NCI-H1092 (cell line): ENCODE measurements at places on chromosomes 12 and 14.

- DNase-seq = no peak
Observed at GRCh38 chr12:125440399-125440798, 375.2 kb downstream of the AACS start.

DNA sequence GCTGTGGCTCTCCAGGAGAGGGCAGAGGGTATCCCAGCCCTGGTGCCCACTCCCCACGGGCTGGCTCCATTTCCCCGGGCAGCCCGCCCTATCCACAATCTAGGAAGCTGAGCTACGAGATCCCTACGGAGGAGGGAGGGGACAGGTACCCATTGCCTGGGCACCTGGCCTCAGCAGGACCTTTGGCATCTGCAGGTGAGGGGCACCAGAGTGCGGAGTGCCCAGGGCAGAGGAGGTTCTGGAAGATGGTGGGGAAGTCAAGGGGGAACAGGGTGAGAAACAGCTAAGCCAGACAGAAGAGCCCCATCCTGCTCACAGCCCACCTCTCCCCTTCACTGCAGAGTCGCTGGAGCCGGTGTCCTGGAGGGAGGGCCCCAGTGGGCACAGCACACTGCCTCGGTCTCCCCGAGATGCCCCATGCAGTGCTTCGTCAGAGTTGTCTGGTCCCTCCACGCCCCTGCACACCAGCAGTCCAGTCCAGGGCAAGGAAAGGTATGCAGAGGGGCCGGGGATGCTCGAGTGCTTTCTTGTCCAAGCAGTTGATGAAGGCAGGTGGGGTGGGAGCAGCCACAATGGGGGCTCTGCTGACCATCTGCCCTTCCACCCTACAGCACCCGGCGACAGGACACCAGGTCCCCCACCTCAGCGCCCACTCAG is 10.3 kb downstream of the TNS2 start:
- no peak for DNase-seq

GRCh38 chr14:55505846-55506245 is 65.4 kb upstream of the TBPL2 start:
- no peak for DNase-seq

- DNase-seq = no peak
Observed at GRCh38 chr12:401235-402028, at the start of gene CCDC77. TSS of gene CCDC77 (plus strand) at chr12:401644. CDS start at chr12:409384, 7,740 bp downstream.

DNA sequence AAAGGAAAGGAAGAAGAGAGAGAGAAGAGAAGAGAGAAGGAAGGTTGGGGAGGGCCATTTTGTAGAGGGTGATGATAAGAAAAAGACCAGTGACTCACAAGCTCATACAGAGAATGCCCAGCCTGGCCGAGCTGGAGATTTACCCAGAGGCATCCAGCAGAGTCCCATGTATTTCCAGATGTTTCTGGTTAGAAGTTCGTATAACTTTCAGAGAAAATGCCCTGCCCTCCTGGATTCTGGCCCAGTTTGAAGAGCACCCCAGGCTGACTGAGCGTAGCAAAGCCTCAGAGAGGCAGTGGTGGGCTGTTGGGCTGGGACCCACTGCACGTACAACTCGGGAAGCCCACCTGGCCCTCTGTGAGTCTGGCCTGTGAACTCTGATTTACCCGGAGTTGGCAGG is 221.8 kb downstream of the SLC41A2 start:
- no peak for DNase-seq

DNA sequence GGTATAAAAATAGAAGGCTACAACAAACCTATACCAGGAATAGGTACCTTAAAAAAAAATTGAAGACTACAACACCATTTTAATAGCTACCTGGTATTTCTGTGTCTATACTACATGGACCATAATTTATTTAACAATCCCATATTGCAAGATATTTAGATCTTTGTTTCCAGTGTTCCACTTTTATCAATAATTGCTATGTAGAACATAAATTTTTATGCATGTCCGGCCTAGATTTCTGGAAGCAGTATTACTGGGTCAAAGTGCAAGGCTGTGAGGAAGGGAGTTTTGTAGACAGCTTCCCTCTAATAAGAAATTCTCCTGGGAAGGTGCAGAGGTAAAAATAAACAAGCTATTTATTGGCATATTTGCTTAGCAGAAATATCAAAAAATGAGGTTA is 4.1 kb upstream of the DCAF11 start:
- DNase-seq = no peak

GRCh38 chr12:95506707-95507523 is 33.0 kb downstream of the METAP2 start:
- DNase-seq = no peak

- no peak for DNase-seq
Observed at GRCh38 chr14:25800841-25801240, 750.9 kb upstream of the STXBP6 start.

- DNase-seq = no peak
Observed at GRCh38 chr12:105229371-105229770, 6.6 kb downstream of the APPL2 start.

GRCh38 chr14:99179946-99180345 is 92.1 kb downstream of the BCL11B start:
- DNase-seq = no peak

- DNase-seq = no peak
Observed at GRCh38 chr14:94906577-94906976, 136.7 kb upstream of the GSC start.

GRCh38 chr12:94170690-94171594 is 22.6 kb downstream of the PLXNC1 start:
- DNase-seq = no peak

GRCh38 chr12:16475521-16475920 is 128.1 kb downstream of the MGST1 start:
- no peak for DNase-seq

GRCh38 chr12:11684811-11685210 is 35.3 kb downstream of the ETV6 start:
- DNase-seq = no peak

DNA sequence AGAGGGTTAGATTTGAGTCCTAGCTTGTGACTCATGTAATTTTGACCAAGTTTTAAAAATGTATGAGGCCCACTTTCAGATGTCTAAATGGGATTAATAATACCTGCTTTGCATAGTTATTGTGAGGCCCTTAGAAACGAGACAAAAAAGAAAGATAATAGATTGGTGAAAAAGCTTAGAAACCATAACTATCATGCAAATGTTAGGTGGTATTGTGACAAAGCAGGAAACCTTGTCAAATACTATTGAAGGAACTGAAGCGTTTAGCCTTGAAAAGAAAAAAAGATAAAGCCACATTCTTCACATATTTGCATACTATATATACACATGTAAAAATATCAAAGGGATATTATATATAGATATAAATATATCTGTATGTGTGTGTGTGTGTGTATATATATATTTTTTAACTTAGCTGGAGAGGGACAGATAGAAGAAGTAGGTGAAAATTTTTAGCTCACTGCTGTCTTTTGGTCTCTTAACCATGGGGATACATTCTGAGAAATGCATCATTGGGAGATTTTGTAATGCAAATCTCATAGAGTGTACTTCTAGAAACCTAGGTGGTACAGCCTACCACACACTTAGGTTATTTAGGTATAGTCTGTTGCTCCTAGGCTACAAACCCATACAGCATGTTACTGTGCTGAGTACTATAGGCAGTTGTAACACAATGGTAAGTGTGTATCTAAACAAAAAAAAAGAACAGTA is 270.3 kb downstream of the CCDC91 start:
- no peak for DNase-seq

DNA sequence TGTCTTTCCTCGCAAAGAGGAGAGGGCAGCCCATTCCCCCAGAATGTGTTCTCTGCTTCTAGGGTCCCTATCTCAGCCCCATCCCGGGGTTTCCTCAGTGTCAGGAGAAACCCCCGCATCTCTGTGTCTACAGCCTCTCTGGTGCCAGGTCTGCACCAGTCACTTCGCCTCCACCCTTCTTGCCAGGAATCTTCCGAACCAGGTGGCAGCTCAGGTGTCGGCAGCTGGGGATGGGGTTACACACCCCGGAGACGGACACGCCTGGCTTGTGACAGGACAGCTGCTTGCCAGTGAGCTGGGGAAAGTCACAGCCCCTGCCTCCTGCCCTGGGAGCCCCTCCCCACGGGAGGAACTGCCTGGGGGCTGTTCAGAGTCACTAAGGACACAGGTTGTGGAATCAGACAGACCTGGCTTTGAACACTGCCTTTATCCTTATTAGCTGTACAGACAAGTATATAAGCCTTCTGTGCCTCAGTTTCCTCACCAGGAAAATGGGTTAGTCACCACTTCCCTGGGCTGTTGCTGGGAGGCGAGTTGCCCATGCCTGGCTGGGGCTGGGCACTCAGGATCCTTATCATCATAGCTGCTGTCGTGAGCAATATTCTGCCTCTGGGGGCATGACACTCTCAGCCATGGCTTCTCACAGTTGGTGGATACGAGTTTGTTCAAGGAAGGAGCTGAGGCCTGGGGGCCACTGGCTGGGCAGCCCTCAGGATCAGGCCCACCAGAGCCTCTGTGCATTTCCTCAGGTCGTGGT is 10.8 kb downstream of the HIP1R start:
- no peak for DNase-seq
